Bronchus fibroblast of lung (primary cell): ENCODE measurements at places on chromosomes 13 and 19. TPM values are rescaled to one million over a fixed set of nuclear protein-coding genes. Genes with fewer than 3 reads are reported as not detected.

POU4F1 gene
- not detected in 2 replicates for total RNA-seq

NKPD1 gene
- total RNA-seq = 0.15 and 0.34 TPM in 2 replicates

GPR12 gene
- total RNA-seq = not detected in 2 replicates

SERPINE3 gene
- not detected in 2 replicates for total RNA-seq

KLK3 gene
- not detected in 2 replicates for total RNA-seq

B3GNT8 gene
- 2.1 and 3.5 TPM in 2 replicates for total RNA-seq

AMH gene
- total RNA-seq = 0.67 TPM in 1 of 2 replicates, not detected in the other

CYP2A7 gene
- total RNA-seq = not detected in 2 replicates

PLPPR3 gene
- total RNA-seq = 3.4 and 4.7 TPM in 2 replicates

ZNF382 gene
- 5.4 and 6.2 TPM in 2 replicates for total RNA-seq

NRTN gene
- total RNA-seq = 0.15 TPM in 1 of 2 replicates, not detected in the other

GRK1 gene
- not detected in 2 replicates for total RNA-seq

MBD3L5 gene
- total RNA-seq = not detected in 2 replicates

KCNJ14 gene
- 0.15 and 0.50 TPM in 2 replicates for total RNA-seq

RAB4B gene
- total RNA-seq = 32.6 and 39.8 TPM in 2 replicates

FUT3 gene
- under 0.01 TPM in 1 of 2 replicates, not detected in the other for total RNA-seq

C5AR1 gene
- 0.15 and 0.17 TPM in 2 replicates for total RNA-seq

OLFM4 gene
- total RNA-seq = not detected in 2 replicates
